ENCODE measurements at places on chromosomes 1 and 21.

- DNase-seq, result peak; percentile 51
These were observed 7.3 kb downstream of the WDR26 start for GRCh38 chr1:224427346-224427745.

GRCh38 chr1:207921321-207921720 is 10.4 kb upstream of the CD34 start:
- no peak for DNase-seq

- peak; percentile 93 for DNase-seq
These were observed 7.1 kb upstream of the ITGB2 start for GRCh38 chr21:44927587-44928461.

DNA sequence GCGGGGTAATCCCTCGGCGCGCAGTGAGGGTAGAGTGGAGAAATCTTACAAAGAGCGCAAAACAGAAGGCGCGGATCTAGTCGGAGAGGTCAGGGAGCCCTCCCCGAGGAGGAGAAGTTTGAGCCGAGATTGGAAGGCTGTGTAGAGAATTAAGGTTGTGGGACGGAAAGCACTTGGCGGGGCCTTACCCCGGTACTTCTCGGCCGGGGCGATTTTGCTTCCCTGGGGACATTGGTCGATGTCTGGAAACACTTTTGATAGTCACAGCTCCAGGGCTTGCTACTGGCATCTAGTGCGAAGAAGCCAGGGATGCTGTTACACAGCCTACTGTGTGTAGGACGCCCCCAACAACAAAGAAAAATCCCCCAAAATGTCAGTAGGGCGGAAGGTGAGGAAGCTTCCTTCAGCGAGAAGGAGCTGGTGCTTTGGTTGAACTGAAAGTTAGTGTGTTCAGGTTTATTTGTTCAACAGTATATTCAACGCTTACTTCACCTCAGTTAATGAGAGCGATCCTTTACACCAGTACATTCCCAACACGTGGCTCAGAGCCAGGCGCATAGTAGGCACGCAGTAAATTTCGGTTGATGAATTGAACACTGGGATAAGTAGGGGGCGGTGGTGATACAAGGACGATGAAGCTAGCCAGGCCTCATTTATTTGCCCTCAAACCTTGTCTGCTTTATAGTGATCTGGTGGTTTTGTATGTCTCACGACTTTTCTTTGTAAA is 807 bp downstream of the CEP85 start:
- peak; percentile 46 for DNase-seq

DNA sequence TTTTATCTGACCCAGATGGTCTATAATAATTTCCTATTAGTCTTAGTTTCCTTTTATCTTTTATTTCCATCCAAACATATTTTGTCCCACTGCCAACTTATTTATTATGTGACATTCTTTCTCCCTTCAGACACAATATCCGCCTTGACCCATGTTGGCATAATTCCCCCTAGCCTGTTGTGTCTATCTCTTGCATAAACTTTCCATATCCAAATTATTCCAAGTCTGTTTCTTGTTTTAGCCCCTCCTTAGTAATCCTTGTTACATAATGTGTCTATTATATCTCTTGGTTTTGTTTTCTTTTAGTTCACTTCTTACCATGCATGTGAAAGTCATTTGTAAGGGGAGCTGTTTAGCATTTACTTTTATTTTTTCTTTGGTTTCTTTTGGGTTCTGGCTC is 81.6 kb upstream of the CACHD1 start:
- DNase-seq, result no peak

GRCh38 chr1:73980324-73981040 is 217.5 kb downstream of the LRRIQ3 start:
- DNase-seq, result no peak

GRCh38 chr1:30749691-30750583 is 7.6 kb downstream of the LAPTM5 start:
- no peak for DNase-seq

DNA sequence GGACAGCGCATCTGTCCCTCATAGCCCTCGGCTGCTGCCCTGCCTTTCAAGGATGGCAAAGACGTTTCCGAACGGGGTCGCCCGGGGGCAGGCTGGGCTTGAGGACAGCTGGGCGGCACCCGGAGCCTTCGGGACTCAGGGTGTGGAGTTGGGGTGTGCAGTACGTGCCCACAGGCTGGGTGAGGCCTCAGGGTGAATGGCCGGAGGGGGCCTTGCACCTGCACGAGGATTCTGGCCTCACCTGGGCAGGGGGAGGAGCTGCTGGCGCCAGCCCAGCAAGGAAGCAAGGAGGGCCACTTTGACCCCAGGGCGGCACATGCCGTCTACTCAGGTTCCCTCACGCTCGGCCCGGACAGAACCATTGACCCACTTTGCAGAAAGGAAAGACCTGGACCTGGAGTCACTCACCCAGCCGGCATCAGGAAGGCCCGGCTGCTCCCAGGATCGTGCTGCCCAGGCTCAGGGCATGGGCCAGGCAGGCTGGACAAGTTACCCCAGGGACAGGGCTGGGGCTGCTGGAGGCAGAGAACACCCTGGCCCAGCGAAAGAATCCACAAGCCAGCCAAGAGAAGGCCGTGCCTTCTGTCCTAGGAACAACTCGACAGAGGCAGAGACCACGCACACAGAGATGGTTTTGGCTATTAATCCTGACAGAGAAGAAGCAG is 65.1 kb upstream of the TTC34 start:
- DNase-seq, result no peak

All from Daoy (cell line).